ENCODE measurements at places on chromosomes 11 and 22.

DNA sequence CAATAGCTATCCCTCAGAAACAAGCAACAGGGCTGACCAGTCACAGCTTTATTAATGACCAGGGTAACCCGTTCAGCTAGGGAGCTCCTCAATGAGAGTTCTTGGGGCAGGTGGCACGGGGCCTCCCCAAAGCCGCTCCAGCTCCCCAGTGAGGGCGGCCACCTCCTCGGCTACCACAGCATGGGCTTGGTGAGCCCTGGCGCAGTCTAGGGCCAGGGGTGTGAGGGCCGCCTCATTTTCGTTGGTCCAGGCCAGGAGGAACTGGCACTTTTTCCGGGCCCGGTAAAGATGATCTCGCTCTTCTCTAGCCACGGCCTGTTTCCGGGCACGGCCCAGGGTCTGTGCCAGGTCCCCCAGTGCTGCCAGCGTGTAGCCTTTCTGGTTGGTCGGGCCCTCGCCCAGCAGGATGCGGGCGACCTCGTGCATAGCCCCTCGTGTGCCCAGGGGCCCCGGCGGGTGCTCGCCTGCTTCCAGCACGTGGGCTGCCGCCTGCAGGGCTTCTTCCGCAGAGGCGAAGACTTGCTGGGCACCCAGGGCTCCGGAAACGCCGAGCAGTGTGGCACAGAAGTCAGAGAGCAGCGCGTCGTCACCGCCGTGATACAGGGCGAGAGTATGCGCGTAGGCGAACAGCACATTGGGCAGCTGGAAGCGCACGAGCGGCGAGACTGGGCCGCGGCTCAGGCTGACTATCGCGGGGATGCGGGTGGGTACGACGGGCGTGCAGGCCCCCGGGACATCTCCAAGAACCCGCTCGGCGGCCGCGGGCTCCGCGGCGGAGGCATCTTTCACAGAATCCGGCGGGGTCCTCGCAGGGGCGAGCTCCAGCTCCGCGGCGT is 913 bp downstream of the ZNHIT2 start:
- DNase-seq: peak; percentile 34

DNA sequence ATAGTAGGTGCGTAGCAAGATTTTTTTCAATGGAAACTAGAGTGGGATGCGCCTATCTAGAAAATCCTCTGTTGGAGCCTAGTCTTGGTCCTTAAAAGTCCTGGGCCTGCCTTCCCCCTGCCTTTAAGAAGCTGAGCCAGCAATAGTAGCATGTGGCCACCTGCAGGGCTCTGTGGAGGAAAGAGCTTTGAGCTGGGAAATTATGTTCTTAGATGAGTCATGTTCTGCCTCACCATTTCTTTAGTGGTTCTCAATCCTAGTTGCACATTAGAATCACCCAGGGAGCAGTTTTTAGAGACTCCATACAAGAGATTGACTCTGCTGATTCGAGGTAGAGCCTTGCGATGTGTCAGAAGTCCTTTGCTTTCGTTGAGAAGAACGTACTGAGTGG is 133.5 kb downstream of the COMMD9 start:
- no peak for DNase-seq

GRCh38 chr11:69704508-69705253 is 859 bp upstream of the FGF19 start:
- DNase-seq: peak; percentile 65

- no peak for DNase-seq
Measured at GRCh38 chr11:77413850-77414460, 59.9 kb downstream of the PAK1 start.

DNA sequence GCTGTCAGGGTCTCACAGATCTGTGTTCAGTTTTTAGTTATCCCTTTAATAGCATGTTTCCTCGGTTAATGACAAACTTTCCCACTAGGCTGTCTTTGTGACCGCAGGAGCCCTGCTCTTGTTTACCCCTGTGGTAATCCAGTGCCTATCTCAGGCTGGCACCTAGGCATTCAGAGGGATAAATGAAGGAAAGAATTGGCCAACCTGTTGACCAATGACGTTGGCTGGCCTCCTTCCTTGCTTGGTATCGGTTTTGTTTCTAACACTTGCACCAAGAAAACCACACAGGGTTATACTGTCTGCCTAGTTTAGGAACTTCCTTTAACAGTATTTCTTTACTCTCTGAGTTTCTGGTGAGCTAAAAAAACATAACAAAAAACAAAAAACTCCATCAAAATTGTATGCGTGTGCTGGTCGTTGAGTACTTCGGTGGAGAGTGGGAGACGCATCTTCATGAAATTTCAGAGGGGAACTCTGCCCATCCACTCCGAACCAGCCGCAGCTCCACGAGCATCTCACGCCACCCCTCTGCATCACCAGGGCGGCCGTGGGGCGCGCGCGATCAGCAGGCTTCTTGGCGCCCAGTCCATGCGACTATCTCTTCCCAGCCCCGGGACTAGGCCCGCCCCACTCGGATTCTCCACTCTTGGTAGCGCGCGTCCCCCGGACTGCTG is 563 bp upstream of the ENDOD1 start:
- DNase-seq: peak; percentile 48

Data from GM13976 (cell line).